Neural cell (in vitro differentiated cells): ENCODE measurements at places on chromosomes 1 and 21. TPM values are rescaled to one million over a fixed set of nuclear protein-coding genes. Genes with fewer than 3 reads are reported as not detected.

Gene PLEKHN1
- 0.28 and 1.1 TPM in 2 replicates for polyA plus RNA-seq

Gene TINAGL1
- 1.0 TPM in 1 of 2 replicates, not detected in the other for polyA plus RNA-seq

Gene S100A7A
- 0.24 TPM in 1 of 2 replicates, not detected in the other for polyA plus RNA-seq

Gene KPRP
- not detected in 2 replicates for polyA plus RNA-seq

Gene IL22RA1
- polyA plus RNA-seq = not detected in 2 replicates

Gene SERPINC1
- not detected in 2 replicates for polyA plus RNA-seq

Gene PRDM15
- 4.1 and 5.6 TPM in 2 replicates for polyA plus RNA-seq
